Myocyte (in vitro differentiated cells): ENCODE measurements at places on chromosomes 6 and 20. TPM values are rescaled to one million over a fixed set of nuclear protein-coding genes. Genes with fewer than 3 reads are reported as not detected.

The HCRTR2 gene
- not detected in 2 replicates for total RNA-seq

The BFSP1 gene
- 7.6 and 8.3 TPM in 2 replicates for total RNA-seq

The LGSN gene
- not detected in 2 replicates for total RNA-seq

The HLA-DRA gene
- total RNA-seq = 0.45 and 0.47 TPM in 2 replicates

The SDHAF4 gene
- total RNA-seq = 5.8 and 7.8 TPM in 2 replicates

The FRS3 gene
- total RNA-seq = 2.0 and 3.5 TPM in 2 replicates

The SYCP2L gene
- 0.40 TPM in 1 of 2 replicates, not detected in the other for total RNA-seq

The RAMACL gene
- total RNA-seq = 0.43 TPM in 1 of 2 replicates, not detected in the other

The ISM1 gene
- total RNA-seq = not detected in 2 replicates

The MRAP2 gene
- 7.0 and 8.5 TPM in 2 replicates for total RNA-seq

The PI16 gene
- total RNA-seq = not detected in 2 replicates

The RING1 gene
- total RNA-seq = 21.6 and 21.8 TPM in 2 replicates

The LY6G6D gene
- total RNA-seq = not detected in 2 replicates

The PLG gene
- not detected in 2 replicates for total RNA-seq

The COL9A1 gene
- not detected in 2 replicates for total RNA-seq
